ENCODE measurements at places on chromosomes 1 and 21. TPM values are rescaled to one million over a fixed set of nuclear protein-coding genes. Genes with fewer than 3 reads are reported as not detected.

Gene RXFP4
- total RNA-seq, result not detected

Gene KRTAP13-2
- total RNA-seq, result not detected

Gene HPCA
- total RNA-seq, result not detected

Gene THAP3
- 14.3 TPM for total RNA-seq

Gene S100A7
- not detected for total RNA-seq

Gene RHOU
- 1.6 TPM for total RNA-seq

Gene DIO1
- total RNA-seq, result not detected

Gene CNR2
- 0.15 TPM for total RNA-seq

Gene SLC1A7
- not detected for total RNA-seq

Gene PAPPA2
- 0.12 TPM for total RNA-seq

Gene POU3F1
- 1.7 TPM for total RNA-seq

Gene EPHA10
- not detected for total RNA-seq

Gene PRELP
- not detected for total RNA-seq

Gene SHISAL2A
- total RNA-seq, result 27.2 TPM

Gene ADAMTSL4
- total RNA-seq, result 0.12 TPM

Gene CHI3L1
- total RNA-seq, result not detected

Gene ZNF683
- total RNA-seq, result not detected

GRCh38 chr1:233253832-233254331 is 41.6 kb downstream of the PCNX2 start:
- no peak for DNase-seq

DNA sequence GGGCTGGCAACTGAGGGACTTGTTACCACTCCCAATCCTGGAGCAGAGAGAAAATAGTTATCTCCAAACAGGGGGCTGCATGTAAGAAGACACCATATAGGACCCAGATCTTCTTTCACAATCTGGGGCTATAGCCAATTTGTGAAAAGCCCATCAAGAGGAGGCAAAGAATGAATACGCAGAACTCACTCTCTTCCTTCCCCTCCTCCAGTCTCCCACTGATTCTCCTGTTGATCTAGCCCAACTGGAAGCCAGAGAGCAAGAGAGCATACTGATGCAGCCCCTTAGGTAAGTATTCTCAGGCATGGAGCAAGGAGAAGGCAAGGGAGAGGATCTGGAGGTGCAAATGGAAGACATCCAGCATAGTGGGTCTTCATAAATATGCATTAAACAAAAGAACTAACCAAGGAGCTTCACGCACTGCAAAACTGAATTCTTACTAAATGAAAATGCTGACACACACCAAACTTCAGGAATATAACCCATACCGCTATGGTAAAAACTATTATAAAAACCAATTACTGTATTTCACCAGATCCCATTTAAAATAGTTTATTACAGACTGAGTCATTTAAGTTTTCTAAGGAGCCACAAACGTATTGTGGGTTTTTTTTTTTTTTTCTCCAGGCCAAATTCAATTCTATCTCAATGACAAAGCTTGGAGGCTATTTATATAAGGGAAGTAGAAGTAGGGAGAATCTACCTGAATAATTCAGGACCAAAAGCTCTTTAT is 15.5 kb upstream of the HMGB4 start:
- no peak for DNase-seq

DNA sequence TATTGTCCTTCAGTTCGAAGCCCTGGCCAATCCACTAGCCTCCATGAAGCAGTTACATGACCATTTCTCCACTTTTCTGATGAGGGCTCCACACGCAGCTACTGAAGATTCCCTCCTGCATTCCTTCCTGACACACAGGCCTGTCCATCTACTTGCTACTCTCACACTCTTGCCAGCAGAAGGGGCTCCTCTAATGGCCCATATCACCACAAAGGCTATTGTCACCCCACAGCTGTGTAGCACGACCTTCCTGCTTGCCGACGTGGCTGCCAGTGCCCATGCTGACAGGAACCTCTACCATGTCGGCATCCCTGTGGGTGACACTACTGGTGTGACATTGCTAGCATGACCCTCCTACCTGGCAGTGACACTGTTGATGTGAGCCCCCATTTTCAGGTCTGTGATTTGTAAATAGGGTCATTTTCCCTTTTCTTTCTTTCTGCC is 1528.6 kb upstream of the TPTE start:
- no peak for DNase-seq

- no peak for DNase-seq
These were observed 125.1 kb downstream of the NFIA start for GRCh38 chr1:61207416-61207815.

DNA sequence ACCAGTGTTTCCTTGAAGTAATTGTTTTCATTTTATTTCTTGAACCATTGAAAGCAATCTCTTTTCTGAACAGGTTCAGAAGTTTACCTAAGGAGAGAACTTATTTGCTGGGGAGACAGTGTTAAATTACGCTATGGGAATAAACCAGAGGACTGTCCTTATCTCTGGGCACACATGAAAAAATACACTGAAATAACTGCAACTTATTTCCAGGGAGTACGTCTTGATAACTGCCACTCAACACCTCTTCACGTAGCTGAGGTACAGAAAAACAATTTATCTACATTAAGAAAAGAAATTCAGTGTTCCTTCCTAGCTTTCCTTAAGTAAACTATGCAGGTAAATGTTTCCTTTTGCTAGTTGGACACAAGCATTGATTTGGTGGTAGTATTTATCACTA is 27.4 kb downstream of the AGL start:
- DNase-seq, result no peak

DNA sequence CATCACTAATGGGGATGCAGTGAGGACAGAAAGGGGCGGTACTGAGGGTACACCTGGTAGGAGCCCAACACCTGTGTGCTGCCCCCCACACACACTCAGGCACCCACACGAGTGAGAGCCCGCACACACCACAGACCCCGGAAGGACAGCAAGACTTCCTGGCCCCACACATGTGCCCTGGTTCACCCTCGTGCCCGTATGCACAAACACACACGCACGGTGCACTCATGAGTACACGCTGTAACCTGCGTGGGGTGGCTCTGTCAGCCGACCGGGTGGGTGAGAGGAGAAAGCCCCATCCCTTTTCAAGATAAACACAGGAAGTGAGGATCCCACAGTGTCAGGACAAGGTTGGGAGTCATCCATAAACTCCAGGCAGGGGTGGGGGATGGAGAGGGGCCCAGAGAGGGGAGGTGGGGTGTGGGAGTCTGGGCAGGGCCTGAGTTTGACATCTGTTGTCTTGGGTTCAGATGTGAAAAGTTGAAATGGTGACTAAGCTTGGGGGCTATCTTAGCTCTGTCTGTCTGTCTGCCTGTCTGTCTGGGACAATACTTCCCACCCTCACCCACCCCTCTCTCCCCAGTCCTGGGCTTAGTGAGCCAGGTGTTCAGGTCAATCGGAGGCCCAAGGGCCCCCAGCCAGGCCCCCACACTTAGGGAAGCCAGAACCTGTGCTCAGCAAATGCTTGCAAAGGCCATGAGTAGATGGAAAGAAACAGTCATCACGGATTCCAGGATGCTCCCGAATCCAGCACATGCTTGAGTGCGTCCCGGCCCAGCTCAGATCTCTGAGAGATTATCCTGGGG is 119.8 kb upstream of the ZBTB40 start:
- no peak for DNase-seq

GRCh38 chr1:182331387-182331786 is 60.2 kb downstream of the GLUL start:
- no peak for DNase-seq

GRCh38 chr1:6471970-6472368 is 6.0 kb upstream of the TNFRSF25 start:
- no peak for DNase-seq

GRCh38 chr1:70465911-70466310 is 54.8 kb downstream of the CTH start:
- no peak for DNase-seq

GRCh38 chr1:78222225-78222959 is 176.6 kb downstream of the GIPC2 start:
- DNase-seq, result no peak

GRCh38 chr21:46651121-46651520 is 15.6 kb downstream of the PRMT2 start:
- DNase-seq, result no peak

DNA sequence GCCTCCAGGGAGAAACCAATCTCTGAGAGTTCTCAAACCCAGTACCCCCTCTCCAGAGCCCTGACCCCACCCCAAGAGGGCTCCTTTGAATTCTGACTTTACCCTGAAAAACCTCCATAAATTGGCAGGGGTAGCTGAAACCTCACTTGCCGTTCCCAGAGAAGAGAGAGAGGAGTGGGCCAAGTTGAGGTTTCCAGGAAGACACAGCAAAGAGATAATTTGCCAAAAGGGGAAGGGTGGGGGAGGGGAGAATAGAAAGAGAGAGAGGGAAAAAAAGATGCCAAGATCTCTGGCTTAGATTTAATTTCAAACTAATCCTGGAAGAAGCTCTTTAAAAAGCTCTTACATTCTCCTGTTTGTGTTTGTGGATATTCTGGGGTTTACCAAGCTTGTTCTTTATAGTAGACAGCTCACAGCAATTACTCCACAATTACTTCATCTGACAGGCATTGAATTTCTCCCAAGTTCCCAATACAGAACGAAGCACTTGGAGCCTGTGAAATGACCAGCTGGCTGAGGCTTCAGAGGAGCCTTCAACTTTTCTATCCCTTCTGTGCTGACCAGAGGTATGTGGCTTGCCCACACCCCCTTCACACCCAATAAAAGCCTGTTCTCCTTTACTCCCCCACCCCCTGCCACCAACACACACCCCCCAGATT is 1.1 kb upstream of the GRHL3 start:
- DNase-seq, result no peak

GRCh38 chr21:45093035-45093532 is 18.7 kb downstream of the ADARB1 start:
- no peak for DNase-seq

- no peak for DNase-seq
These were observed 11.2 kb upstream of the RCOR3 start for GRCh38 chr1:211247921-211248320.

GRCh38 chr1:15424146-15424667 is 14.0 kb upstream of the CTRC start:
- DNase-seq, result no peak

DNA sequence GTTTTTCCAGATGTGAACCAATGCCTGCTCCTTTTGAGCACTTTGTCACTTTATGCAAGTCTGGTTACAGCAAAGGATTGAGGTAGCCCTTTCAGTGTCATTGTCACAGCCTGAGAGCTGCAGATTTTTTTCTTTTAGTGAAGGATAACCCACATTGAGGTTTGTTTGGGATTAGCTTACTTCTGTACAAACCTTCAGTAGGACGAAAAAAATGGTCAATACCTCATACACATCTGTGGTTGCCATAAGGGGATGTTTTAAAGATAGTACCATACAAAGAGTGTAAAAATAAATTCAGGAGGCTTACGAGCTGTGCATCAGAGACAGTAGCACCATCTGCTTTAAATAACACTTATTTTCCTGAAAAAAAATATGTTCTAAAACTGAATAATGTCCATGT is 566.0 kb downstream of the AJAP1 start:
- DNase-seq, result no peak

DNA sequence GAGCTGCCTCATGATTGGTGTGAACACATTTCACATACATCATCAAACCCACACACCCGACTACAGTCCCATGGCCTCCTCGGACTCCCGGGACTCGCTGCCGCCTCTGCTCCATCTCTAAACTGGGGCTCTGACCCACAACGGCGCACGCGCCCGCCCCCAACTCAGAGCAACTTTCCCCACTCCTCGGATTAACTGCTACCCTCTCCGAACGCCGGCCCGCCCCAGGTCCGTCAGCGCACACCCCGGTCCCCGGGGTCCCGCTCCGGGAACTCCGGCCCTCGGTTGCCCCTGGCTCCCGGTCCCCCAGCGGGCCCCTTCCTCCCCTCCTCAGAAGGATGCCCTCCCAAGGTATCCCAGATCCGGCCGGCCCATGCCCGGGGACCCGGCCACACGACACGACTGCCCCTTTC is 740 bp downstream of the DSTYK start:
- DNase-seq, result no peak

GRCh38 chr1:12561121-12561520 is 56.9 kb downstream of the DHRS3 start:
- no peak for DNase-seq

DNA sequence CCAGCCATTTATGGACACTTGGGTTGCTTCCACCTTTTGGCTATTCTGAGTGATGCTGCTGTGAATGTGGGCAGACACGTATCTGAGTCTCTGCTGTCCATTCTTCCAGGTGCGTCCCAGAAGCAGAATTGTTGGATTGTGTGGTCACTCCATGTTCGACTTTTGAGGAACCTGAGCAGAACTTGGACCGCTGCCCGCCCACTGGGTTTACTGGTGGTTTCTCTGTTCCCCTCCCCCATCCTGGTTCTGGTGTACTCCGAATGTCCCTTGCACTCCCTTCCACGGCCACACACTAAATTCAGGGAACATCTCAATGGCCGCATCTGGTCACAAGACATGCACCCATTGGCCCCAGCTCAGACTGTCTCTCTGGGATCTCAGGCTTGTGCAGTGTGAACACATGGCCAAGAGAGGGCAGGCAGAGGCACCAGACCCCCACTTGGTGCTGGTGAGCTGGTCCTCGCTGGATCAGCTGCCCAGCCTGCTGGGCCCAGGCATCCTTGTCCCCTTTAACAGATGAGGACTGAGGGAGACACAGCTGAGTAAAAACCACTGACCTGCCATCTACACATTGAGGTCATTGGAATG is 565.1 kb downstream of the NPHP4 start:
- DNase-seq, result no peak

- DNase-seq, result no peak
These were observed 187.0 kb upstream of the ESRRG start for GRCh38 chr1:216910081-216910840.

DNA sequence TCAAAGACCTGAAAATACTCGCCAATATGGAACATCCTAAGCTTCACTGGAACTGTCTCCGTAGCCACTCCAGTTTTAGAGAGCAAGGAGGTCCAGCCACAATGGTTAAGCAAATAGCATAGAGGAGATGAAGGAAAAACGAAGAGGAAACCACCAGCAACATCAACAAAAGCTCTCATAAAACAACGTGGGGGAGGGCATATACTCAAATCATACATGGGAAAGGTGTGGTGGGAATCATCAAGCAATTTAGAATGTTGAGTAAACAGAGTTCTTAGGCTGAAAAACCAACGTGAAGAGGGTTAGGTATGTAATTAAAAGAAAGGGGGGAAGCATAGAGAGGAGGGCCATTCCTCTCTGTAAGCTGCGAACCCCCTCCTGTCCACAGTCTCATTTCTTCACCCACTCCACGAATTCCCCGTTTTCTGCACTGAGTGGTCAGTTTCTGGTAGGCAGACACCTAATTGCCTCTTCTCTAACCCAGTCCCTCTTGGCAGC is 1.0 kb downstream of the TMEM59 start:
- no peak for DNase-seq

DNA sequence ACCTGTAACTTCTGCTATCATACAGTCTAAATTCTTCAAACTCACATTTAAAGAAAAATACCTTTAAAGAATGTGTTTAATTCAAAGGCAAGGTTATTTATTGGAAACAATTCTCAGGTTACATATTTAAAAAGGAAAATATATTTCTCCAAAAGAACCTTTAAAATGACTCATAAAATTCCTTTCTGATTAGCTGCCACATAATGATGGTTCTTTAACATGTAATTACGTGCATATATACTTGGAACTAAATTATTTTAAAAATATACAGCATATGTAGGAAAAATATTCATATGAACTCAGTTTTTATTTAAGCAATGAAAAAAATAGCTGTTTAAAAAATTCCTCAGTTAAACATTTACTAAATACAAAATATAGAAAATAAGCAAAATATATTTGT is 173.6 kb downstream of the COP1 start:
- DNase-seq, result no peak

Data from CD4-positive, CD25-positive, alpha-beta regulatory T cell (primary cell).